ENCODE measurements at places on chromosomes 6 and 20.

DNA sequence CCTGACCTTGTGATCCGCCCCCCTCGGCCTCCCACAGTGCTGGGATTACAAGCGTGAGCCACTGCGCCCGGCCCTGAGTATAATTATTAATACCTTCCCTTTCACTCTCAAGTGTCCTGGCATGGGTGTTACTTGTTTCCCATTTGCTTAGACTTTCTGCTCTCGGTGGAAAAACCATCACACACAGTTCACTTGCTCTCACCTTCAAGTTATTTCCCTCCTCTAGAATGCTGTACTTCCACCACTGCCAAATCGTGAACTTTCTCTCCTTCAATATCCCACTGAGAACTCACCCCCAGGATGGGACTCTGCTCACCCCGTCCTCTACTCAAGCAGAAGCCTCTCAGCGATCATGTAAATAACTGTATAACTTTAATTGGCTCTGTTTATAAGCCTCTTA is 4.6 kb upstream of the HIVEP1 start:
- no peak for DNase-seq

DNA sequence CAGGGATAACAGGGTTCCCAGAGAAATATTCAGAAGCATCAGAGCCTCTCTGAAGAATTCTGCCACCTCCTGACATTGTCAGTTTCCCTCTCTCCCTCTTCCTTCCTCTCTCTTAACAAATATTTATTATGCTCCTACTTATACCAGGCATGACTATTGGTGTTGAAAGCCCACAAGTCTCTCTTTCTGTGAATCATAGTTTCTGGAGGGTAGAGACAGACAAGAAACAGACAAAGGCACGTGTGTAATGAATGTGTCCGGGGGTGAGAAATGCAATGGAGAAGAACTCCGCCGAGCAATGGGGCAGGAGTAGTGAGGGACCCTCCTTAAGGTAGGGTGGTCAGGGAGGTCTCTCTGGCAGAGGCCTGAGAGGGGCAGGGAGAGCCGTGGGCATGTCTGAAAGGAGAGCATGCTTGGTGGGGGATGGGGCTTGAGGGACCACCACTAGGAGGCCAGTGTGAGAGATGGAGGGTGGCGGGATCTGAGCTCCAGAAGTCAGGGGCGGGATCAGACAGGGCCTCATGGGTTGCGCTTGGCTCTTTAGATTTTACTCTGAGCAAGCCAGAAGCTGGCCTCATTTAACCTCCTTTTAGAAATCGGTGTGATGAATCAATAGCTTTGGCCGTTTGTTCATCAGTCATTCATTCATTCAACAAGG is 57.3 kb downstream of the EYA2 start:
- DNase-seq = no peak

GRCh38 chr20:20677186-20677585 is 35.3 kb downstream of the RALGAPA2 start:
- DNase-seq = no peak

DNA sequence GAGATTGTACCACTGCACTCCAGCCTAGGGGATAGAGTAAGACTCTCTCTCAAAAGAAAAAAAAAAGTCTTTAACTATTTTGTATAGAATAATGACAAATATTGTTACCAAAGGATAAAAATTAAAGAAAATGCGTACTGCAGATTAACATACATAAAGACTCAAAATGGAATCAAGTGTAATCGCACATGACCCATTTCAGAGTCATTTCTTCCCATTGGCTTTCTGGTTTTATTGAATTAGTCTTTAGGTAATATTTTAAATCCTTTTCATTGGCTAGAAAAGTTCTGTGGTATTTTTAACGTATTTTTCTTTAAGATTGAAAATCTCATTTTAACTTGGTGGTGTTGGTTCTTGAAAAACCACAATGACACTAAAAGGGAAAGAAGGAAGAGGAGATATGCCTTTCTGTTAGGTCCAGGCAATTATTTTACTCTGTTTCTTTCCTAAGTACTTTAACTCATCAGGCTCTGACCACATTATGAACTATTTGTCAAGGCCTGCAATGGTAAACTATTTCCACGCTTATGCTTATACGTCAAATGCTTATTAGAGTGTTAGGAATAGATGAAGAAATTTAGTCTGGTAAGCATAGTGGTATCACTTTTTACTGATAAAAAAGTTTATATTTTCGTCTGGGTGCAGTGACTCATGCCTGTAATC is 52.3 kb downstream of the PLEKHG1 start:
- DNase-seq = no peak

DNA sequence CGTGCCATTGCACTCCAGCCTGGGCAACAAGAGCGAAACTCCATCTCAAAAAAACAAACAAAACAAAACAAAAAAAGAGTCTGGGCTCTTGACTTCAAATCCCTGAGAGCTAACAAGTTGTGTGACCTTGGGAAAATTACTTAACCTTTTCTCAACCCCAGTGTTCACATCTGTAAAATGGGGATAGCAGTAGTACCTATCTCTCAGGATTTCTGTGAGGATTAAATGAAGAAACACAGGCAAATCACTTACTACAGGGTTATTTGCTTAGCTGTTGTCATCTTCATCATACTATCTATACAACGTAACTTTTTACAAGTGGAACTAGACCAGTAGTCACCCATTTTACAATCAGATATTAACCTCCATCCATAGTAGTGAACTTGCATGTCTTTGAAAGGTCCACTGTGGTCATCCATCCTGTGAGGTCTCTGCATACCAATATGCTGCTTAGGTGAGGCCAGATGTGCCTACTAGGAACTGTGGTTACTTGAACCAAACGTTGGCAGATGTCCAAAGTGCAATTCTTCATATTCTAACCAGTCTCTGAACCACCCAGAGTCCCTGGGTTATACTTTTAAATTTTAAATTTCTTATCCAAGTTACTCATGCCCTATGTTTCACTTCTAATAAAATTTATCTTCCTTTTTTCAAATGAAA is 128.9 kb upstream of the BEND3 start:
- no peak for DNase-seq

- DNase-seq = no peak
Observed at GRCh38 chr6:134577998-134578397, 260.1 kb upstream of the SGK1 start.
